Activated naive CD8-positive, alpha-beta T cell treated with anti-CD3 and anti-CD28 coated beads, Interleukin-2, amount 10 ng/mL, durations not matched to agents 7 days and 5 days (primary cell): ENCODE measurements at places on chromosomes 16 and 17. TPM values are rescaled to one million over a fixed set of nuclear protein-coding genes. Genes with fewer than 3 reads are reported as not detected.

The SLC38A10 gene
- 68.0 TPM for total RNA-seq

The ZNF205 gene
- not detected for total RNA-seq

The CBX8 gene
- total RNA-seq, result 5.5 TPM

The KRTAP2-2 gene
- not detected for total RNA-seq

The PRKCB gene
- 120 TPM for total RNA-seq

The RNFT1 gene
- total RNA-seq, result 25.0 TPM

The SMTNL2 gene
- not detected for total RNA-seq

The LRRC36 gene
- 0.64 TPM for total RNA-seq

The KRTAP4-5 gene
- not detected for total RNA-seq

The MEOX1 gene
- total RNA-seq, result 5.2 TPM

The EPOP gene
- total RNA-seq, result 7.2 TPM

The SPEM1 gene
- not detected for total RNA-seq

The CORO6 gene
- 9.0 TPM for total RNA-seq

The TBX4 gene
- total RNA-seq, result not detected

The OTOP2 gene
- not detected for total RNA-seq

The GSDMA gene
- not detected for total RNA-seq

The TNFSF13 gene
- 8.4 TPM for total RNA-seq

The KRT15 gene
- not detected for total RNA-seq

The GAS2L2 gene
- total RNA-seq, result not detected

The ODAD4 gene
- total RNA-seq, result 0.65 TPM

The PPL gene
- not detected for total RNA-seq

The UQCRC2 gene
- total RNA-seq, result 216 TPM

The SLC16A6 gene
- 5.8 TPM for total RNA-seq

The NXPH3 gene
- 0.14 TPM for total RNA-seq

The MT1X gene
- 35.4 TPM for total RNA-seq

The ZFP3 gene
- total RNA-seq, result 7.3 TPM

The ODF4 gene
- not detected for total RNA-seq

The VAT1 gene
- 34.0 TPM for total RNA-seq

The ZNF597 gene
- 4.2 TPM for total RNA-seq

The ACSM2A gene
- not detected for total RNA-seq

The TK1 gene
- total RNA-seq, result 97.8 TPM

The DOC2B gene
- total RNA-seq, result not detected

The PRSS33 gene
- 0.17 TPM for total RNA-seq

The MGAT5B gene
- total RNA-seq, result 0.47 TPM

The KRTAP9-4 gene
- not detected for total RNA-seq

The TMIGD1 gene
- total RNA-seq, result not detected

The EPX gene
- not detected for total RNA-seq

The SEZ6L2 gene
- total RNA-seq, result not detected

The PERCC1 gene
- total RNA-seq, result 0.57 TPM

The NOS2 gene
- total RNA-seq, result 0.30 TPM

The BCO1 gene
- not detected for total RNA-seq

The KCNJ2 gene
- not detected for total RNA-seq

The KRT31 gene
- not detected for total RNA-seq
